ENCODE measurements at places on chromosomes 13 and 19. TPM values are rescaled to one million over a fixed set of nuclear protein-coding genes. Genes with fewer than 3 reads are reported as not detected.

Gene GRIN2D
- total RNA-seq: 0.34 TPM

Gene ITGBL1
- not detected for total RNA-seq

Gene IZUMO2
- not detected for total RNA-seq

Gene BEST2
- total RNA-seq: not detected

DNA sequence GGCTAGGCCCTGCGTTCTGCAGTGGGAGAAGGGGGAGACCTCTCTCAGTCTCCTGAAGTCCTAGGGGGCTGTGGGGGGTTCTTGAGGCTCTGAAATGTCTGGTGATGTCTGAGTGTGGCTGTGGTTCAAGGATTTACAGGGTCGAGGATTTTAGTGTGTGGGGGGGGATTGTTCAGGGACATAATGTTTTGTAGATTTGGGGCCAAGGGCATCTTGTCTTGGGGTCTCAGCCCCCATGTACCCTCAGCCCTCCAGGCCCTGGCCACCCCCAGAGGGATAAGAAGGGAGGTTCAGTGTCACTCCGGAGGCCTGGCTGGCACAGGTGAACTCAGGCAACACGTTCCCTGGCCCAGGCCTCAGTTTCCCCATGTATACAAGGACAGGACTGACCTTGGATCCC is 2.4 kb upstream of the APC2 start:
- no peak for DNase-seq

DNA sequence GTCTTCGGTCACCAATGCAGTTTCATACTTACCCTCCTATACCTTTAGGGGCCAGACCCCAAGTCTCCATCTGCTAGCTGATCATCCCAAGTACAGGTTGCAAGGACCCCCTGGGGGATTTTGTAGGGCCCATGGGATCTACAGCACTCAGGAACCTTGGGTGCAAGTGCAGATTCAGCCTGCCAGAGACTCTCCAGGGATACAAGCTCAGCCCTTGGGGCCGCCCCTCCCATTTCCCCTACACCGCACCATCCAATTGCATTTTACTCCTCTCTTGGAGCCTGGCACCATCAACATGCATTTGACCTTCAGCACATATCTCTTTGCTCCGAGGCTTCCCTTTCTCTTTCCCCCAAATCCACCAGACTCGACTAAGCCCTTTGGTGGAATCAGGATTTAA is 154.7 kb upstream of the ZNF536 start:
- DNase-seq: no peak

GRCh38 chr19:45790942-45791341 is 1.7 kb downstream of the DMWD start:
- no peak for DNase-seq

DNA sequence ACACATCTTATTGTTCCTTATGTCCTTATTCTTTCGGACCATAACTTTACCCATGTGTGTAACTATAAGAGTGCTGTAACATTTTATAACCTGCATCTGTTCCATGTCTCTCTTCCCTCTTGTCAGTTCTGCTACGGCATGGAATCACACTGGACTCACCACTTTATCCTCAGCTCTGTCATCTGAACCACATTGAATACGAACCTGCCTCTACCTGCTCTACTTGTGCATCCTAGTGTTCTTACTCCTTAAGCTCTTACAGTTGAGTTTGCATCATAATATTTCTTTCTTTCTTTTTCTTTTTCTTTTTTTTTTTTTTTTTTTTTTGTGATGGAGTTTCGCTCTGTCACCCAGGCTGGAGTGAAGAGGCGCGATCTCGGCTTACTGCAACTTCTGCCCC is 180.9 kb downstream of the GPC5 start:
- no peak for DNase-seq

- no peak for DNase-seq
Observed at GRCh38 chr19:3458229-3459088, 21.9 kb downstream of the SMIM24 start.

DNA sequence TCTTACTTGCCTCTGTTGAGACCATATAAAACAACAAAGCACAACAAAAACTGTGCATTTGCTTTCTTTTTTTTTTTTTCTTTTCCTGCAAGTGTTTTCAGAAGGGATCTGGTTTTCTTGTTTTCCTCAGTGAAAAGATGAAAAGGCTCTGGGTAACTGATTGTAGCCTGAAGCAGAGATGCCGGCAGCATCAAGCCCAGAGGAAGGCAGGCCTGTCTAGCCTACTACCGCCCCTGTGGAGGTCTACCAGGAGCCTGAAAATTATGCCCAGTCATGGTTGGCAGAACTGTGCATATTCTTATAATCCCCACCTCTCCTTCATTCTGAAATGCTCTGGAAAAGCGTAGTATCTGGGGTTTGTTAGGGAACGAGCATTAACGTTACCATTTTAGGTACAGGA is 32.6 kb upstream of the MEDAG start:
- DNase-seq: no peak

DNA sequence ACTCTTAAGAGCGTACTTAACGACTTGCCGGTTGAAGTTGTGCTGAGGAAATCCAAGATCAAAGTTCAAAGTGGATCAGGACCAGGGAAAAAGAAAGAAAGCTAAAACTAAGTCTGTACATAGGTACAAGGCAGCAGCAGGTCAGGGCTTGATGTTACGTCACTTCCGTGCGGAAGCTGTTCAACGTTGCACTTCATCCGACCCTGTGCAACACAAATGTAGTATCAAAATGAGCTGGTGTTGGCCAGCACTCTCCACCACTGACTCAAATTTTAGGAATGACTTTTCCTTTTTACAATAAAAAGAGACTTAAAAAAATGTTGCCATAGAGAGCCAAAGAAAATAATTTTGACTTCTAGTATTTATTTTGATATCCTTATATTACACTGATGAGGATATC is 1315.4 kb downstream of the EFNB2 start:
- no peak for DNase-seq

- no peak for DNase-seq
Observed at GRCh38 chr19:10138879-10139795, 19.4 kb upstream of the EIF3G start.

- DNase-seq: no peak
Observed at GRCh38 chr13:23754506-23754905, 134.7 kb downstream of the MIPEP start.

DNA sequence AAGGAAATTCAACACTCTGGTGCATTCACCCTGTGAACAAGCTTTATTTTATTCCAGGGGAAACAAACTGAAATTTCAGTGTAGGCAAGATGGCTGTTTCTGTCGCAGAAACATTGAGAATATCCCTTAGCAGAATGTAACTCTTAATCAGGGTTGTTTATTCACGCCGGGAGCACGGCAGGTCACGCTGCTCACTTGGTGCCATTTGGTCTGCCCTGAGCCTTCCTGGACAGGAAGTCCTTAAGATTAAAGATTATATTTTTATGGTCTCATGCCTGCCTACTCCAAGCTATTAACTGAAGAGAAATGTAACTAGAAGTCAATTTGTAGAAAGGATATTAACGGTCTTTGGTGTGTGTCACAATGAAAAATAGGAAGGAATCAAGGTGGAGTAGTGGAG is 185.3 kb upstream of the ARGLU1 start:
- no peak for DNase-seq

GRCh38 chr13:20157151-20157796 is 3.6 kb downstream of the GJA3 start:
- no peak for DNase-seq

DNA sequence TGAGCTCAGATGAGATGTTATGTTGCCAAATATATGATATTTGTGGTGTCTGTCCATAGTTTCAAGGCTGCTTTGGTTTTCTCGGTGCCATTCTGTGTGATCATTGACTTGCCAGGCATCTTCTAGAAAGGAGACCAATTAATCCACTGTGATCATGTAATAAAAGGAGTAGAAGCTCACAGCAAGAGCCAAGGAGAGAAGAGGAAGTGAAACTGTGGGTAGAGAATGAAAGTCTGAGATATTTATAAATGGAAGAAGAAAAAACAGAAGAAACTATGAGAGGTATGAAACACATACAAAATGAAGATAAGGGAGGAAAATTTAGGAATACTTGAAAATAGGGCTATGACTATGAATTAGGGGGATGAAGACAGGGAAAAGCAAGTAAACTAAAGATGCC is 11.1 kb upstream of the ZNF613 start:
- DNase-seq: no peak

DNA sequence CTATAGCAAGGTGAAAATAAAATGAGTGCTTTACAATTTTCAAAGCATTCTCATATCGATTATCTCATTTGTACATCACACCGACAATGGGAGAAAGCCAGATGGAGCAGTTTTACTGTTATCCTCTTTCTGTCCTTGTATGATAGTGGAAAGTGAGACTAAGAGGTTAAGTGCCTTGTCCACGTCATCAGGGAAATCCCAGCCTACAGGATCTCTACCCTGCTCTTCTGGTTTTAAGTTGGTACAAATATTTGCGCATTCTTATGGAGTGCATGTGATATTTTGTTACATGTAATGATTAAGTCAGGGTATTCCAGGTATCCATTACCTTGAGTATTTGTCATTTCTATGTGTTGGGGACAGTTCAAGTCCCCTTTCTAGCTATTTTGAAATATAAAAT is 12.4 kb upstream of the ENOX1 start:
- no peak for DNase-seq

- no peak for DNase-seq
Observed at GRCh38 chr13:75352641-75353327, 129.2 kb downstream of the TBC1D4 start.

DNA sequence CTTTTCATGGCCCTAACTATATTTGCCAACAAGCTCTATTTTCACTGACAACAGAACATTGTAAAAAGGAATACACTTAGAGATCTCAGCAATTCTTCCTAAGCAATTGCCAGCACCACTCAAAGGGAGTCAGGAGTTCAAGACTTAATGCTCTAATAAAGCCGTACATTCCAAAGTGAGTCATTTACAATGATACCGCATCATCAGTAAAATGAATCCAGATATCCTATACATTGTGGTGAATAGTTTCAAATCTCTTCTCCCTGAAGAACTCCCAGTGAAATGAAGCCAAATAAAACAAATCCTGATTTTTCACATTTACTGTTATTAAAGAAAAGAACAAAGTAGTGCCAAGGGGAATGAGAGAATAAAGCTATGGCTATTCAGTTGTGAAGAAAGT is 2898.7 kb upstream of the PCDH20 start:
- DNase-seq: no peak

DNA sequence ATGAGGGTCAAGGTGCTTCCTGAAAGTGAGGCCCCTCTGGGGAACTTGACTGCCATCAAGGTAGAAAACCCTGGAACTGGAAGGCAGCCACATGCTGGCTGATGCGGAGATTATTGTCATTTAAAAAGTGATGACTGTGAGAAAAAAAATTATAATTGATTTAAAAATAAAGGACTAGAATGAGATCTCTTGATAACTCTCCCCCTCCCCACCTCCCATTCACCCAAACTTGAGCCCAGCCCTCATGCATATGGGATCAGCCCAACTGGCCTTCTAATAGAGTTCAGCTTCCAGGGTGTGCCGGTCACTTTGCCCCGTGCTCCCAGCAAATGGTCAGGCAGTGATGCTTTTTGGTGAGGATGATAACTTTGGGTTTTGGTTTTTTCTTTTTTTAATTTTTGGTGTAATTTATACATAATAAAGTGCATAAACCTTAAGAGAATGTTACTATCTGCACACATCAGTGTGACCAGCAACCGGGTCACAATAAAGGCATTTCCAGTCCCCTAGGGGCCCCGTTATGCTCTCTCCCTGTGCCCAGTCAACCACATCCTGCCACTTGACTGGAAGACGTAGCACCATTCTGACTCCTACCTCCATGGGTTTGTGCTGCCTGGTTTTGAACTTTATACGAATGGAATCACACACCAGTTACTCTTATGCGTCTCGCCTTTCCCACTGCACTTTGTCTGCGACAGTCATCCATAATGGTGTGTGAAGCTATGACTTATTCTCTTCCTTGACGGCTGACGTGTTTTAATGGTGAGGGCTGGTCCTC is 187.9 kb downstream of the USP12 start:
- peak; percentile 62 for DNase-seq

- no peak for DNase-seq
Observed at GRCh38 chr19:35756377-35757230, at the start of gene HSPB6. Gene HSPB6 (minus strand): TSS chr19:35757029. CDS start chr19:35757008, 21 bp downstream.

- no peak for DNase-seq
Observed at GRCh38 chr13:22014469-22014868, 343.6 kb downstream of the FGF9 start.

GRCh38 chr19:54096617-54097106 is 3.9 kb downstream of the OSCAR start:
- peak; percentile 58 for DNase-seq

DNA sequence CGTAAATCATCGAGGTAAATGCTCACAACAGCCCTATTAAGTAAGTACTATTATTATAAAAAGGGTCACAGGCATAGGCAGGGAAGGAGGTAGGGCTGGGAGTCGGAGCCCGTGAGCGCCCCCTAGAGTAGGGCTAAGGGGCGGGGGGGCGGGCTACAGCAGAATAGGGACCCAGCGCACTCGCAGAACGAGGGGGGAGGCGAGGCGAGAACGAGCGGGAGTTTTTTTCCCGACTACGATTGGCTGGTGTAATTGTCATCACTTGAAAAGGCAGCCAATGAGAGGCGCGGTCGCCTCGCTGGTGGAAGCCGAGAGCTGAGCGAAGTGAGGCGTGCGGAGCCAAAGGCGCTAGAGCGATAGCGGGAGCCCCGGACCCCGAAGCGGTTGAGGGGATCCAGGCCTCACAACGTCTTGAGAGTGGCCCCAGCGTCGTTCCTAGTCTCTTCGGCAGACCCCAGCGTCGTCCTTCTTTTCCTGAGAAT is 24.2 kb downstream of the KEAP1 start:
- DNase-seq: no peak

Data from Caki2 (cell line).